SK-N-SH (cell line): ENCODE measurements at places on chromosomes 1 and 21. TPM values are rescaled to one million over a fixed set of nuclear protein-coding genes. Genes with fewer than 3 reads are reported as not detected.
A peak's percentile ranks its signal among the peaks of the same experiment; 100 is the strongest.

DNA sequence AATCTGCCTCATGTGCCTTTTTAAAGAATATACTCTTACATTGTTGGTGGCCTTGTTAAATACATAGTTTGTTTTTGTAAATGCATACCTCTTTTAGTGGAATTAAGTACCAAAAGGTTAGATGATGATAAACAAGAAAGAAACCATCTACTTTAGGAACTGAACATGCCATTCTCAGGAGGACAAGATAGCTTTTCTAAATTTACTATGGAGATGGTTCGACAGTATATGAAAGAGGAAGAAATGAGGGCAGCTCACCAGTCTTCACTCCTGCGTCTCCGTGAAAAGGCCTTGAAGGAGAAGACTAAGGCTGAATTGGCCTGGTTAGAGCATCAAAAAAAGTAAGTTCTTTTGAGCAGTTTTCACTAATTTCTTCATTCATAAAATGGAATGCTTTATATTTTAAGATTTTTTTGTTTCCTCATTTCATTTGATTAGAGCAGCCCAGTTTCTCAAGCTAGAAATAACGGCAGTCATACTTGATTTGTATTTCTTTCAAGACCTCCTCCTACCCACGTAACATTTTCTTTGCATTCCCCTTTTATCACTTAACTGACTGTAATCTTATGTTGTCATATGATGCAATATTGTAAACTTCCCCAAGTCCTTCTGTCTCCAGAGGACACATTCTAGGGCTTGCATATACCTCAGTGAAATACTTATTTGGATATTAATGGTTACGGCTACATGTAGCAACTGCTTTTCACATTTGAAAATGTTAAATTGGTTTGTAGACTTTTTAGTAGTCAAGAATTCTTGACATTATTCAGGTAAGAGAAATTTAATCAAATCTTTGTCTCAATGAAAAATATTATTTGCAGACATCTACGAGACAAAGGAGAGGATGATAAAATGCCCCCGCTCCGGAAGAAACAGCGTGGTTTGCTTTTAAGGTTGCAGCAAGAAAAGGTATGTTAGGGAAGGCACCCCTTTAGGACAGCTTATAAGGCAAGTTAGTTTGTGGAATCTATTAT lies 99.3 kb downstream of the CEP350 start:
- DNase-seq = no peak
- peaks cover 60% of the 10 kb centered on the region for H3K36me3 ChIP-seq
- no peak overlapping the region for H3K4me3 ChIP-seq
- H3K4me1 ChIP-seq = no peaks in the 10 kb centered on the region; the same call in 1 of the 2 replicates
- no peaks in the 10 kb centered on the region for H3K27me3 ChIP-seq
- H3K27ac ChIP-seq = no peak overlapping the region

GRCh38 chr1:246566128-246566812 lies at the start of the genes CNST and TFB2M:
Gene CNST (plus strand): TSS chr1:246566456. CDS start chr1:246591563, 25,107 bp downstream.
Gene TFB2M (minus strand): TSS chr1:246566261. CDS start chr1:246566138, 123 bp downstream.
- no peaks in the 10 kb centered on the region for H3K27me3 ChIP-seq
- peaks cover 13% of the 10 kb centered on the region; the same call in 1 of the 2 replicates for H3K4me1 ChIP-seq
- peak within 1 kb of the TSS; percentile 93 for H3K27ac ChIP-seq
- peak; percentile 91 for DNase-seq
- peak within 1 kb of the TSS; percentile 90 for H3K4me3 ChIP-seq

DNA sequence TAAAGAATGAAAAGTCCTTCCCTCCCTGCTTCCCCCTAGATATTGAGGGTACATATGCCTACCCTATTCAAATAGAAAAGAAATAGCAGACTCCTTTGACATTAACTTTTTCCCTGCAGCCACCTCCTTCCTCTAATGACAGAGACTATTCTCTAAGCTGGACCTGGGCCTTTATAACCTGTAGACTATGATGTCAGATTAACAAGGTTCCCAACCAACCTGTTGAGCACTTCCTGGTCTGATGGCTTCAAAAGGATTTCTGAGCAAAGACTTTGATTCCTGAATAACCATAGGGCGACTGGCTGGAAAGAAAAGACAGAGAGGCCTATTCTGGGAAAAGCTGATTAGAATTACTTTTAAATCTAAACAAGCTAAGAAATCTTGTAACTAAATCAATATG lies 18.4 kb upstream of the C1orf216 start:
- no peak overlapping the region for H3K27ac ChIP-seq
- H3K4me1 ChIP-seq = no peaks in the 10 kb centered on the region
- peaks cover 4% of the 10 kb centered on the region for H3K36me3 ChIP-seq

The CD244 gene
- polyA plus RNA-seq = not detected in 2 replicates

The ST6GALNAC5 gene
- polyA plus RNA-seq = 10.6 and 11.1 TPM in 2 replicates

The ATP6V1G3 gene
- polyA plus RNA-seq = not detected in 2 replicates
